Glomerular endothelial cell (primary cell): ENCODE measurements at places on chromosomes 16 and 17. TPM values are rescaled to one million over a fixed set of nuclear protein-coding genes. Genes with fewer than 3 reads are reported as not detected.

DNA sequence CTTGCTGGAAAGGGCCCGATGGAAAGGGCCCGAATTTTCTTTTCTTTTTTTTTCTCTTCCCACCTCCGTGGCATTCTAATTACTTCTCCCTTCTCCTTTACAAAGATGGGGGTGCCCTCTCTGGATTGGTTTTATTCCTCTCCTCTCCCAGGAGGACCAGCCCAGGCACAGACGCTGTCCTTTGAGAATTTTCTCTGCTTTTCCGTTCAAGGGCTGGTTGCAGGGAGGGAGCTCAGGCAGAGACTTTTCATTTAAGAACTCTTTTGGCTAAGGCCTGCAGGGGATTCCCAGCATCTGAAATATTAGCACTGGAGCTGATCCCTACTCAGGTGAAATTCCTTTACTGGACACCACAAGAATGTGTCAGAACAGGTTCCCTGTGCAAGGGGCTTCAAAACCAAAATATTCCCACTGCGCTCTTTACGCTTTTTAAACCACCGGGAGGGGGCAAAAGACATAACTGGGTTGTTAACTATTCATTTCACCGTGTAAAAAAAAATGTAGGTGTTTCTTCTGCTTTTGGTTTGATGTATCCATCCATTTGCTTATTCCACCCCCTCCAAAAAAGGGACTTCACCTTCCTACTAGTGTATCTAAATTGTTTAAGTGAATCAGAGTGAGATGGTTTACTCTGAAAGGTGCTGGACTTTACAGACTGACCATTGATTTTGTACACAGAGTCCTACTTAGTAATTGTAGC is 1.4 kb downstream of the NFAT5 start:
- no peak for DNase-seq

DNA sequence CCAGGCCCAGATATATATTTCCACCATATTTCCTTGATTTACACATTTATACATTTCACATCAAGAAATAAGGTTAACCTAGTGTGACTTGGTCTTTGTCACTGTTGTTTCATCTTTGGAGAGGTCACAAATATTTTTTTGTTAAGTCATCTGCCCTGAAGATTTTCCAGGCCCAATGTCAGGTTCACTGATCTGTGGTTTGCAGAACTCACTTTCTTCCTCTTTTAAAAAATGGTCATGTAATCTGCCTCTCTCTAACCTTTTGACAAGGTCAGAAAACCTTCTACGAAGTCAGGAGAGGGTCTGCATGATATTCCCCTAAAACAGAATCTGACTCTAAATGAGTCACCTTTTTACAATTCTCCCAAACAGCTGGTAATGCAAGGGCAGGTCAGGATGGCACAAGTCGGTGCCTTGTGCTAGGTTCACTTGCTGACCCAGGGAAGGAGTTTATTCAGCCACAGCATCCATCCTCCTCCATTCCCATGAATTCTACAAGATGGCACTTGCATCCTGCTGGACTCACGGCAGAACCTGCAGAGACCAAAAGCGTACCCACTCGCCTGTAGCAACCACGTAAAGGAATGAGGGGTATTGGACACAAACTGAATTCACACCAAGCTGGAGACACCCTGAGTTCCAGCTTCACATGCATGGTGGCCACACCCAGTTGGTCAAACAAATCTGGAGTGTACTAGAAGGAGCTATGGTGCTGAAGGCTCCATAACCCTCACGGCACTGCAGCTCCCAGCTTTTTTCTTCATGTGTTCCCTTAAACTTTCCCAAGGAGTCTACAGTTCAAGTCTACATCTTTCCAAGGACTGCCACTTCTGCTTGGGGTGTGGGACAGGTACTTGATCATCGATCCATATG is 1.6 kb upstream of the KIAA0513 start:
- no peak for DNase-seq

The IL21R gene
- 0.44 and 0.47 TPM in 2 replicates for total RNA-seq

The EME1 gene
- 2.7 and 3.9 TPM in 2 replicates for total RNA-seq

The MT4 gene
- not detected in 2 replicates for total RNA-seq

The CCDC40 gene
- 2.6 and 4.9 TPM in 2 replicates for total RNA-seq

GRCh38 chr16:57381791-57382534 is 9.7 kb downstream of the CX3CL1 start:
- no peak for DNase-seq

- no peak for DNase-seq
Measured at GRCh38 chr16:24138024-24138423, 118.1 kb upstream of the CACNG3 start.

The TCF25 gene
- 184 and 223 TPM in 2 replicates for total RNA-seq

GRCh38 chr17:29145289-29146073 is 34.7 kb downstream of the MYO18A start:
- no peak for DNase-seq

The CMTM2 gene
- not detected in 2 replicates for total RNA-seq

DNA sequence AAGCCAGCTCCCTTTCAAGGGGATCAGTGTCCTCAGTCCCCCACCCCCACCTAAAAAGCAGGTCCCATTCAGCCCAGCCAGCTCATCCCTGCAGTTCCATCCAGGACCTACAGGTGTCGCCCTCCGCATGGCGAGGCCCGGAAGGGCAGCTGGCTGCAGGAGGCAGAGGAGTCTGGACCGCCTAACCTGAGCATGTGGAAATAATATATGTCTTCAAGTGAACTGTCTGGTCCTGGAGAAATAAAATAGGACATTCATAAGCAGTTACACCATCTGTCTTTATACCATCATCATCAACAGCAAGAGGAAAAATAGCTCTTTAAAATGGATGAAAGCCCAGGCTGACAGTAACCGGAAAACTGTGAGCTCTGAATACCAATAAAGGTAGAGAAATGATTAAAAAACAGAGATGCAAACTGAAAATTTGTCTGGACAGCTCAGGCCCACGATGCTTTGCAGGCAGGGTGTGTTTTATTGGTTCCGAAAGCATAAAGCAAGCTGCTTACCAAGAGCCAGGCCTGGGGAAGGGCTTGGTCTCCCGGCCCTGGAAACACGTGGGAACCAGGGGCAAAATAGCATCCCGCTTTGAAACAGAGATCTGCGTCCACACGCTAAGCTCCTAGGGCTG is 215.2 kb downstream of the ZFHX3 start:
- DNase-seq, result no peak

DNA sequence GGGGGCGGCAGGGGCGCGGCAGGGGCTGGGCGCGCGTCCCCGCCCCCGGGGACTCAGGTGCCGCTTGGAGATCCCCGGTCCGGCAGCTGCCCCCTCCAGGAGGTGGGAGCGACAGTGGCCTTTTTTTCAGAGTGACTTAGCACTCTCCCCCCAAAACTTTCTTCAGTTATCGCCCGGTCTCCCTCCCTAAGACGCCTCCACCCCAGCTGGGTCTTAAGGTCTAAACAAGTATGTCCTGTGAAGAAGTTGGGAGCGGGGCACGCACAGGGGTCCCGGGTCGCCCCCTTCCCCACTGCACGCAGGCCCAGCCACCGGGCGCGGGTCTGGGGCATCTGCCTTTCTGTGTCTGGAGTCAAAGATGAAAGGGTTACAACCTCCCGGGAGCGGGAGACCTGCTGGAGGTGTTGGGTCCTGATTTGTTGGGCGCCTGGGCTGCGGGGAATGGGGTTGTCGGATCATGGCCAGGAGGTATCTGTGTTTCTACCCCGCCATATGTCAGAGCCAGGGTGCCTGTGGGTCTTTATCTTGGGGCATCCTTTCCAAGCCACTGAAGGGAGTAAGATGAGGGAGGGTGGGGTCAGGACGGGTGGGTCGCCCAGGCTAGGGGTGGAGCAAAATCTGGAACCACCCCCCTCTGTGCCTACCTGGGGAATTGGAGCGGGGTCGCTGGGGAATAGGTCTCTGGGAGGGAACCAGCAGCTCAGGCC is 757 bp downstream of the FMNL1 start:
- DNase-seq, result no peak

- no peak for DNase-seq
Measured at GRCh38 chr17:74485841-74486240, 19.4 kb downstream of the CD300A start.

The JMJD8 gene
- total RNA-seq, result 60.4 and 70.8 TPM in 2 replicates

GRCh38 chr17:21140911-21141310 is 14.1 kb downstream of the DHRS7B start:
- no peak for DNase-seq

- no peak for DNase-seq
Measured at GRCh38 chr16:11204513-11205047, 51.4 kb downstream of the SOCS1 start.

DNA sequence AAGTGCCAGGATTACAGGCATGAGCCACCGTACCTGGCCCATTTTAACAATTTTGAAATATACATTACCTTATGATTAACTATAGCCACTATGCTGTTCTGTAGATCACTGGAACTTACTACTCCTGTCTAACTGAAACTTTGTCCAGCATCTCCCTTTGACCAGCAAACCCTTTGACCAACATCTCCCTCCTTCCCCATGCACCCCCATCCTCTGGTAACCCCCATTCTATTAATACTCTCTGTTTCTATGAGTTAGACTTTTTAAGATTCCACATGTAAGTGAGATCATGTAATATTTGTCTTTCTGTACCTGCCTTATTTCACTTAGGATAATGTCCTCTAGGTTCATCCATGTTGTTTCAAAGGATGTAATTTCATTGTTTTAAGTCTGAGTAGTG is 178.0 kb downstream of the MSI2 start:
- DNase-seq, result no peak

- DNase-seq, result no peak
Measured at GRCh38 chr16:5428932-5429331, 331.3 kb upstream of the EEF2KMT start.

GRCh38 chr16:89311636-89312035 is 94.1 kb downstream of the ZNF778 start:
- no peak for DNase-seq

DNA sequence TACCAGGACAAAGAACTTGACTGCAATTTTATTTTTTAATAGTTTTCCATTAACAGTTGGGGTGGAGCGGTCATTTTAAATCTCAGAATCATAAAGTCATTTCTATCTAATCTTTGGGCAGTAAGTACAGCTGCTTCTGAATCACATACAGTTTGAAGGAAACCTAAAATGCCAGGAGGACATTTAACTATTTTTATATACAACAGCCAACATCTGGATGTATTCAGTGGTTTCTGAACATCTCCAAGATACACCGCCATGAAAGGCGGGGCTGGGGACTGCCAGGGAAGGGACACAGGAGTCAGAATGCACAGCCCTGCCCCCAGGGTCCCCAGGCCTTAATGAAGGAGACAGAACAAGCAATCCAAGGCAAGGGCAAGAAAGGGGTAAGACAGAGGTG is 392.3 kb downstream of the SLC39A11 start:
- DNase-seq, result no peak

DNA sequence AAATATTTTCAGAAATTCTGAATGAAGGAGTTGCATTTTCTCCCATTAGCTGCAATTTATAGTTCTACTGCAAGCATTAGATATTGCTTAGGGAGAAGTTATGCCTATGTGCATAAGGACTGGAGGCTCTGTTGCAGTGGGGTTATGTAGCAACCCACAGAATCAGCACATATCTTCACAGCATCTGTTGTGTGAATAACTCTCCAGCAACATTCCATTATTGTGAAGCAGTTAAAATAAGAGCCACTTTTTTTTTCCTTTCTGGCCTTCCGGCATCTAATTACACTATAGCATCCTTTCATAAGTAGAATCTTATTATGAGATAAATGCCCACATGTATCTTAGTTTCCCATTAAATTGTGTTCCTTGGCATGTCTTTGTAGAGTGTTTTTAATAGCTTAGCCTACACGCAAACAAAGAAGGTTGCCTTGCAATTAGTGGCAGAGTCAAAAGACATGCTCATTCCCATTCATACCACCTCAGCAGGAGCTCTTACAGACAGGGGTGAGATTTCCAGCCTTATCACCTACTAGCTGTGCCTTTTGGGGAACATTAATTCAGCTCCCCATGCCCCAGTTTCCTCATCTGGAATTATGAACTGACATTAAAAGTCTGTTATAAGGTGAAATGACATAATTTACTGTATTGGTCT is 596.0 kb upstream of the GOT2 start:
- no peak for DNase-seq

The MYH2 gene
- not detected in 2 replicates for total RNA-seq

DNA sequence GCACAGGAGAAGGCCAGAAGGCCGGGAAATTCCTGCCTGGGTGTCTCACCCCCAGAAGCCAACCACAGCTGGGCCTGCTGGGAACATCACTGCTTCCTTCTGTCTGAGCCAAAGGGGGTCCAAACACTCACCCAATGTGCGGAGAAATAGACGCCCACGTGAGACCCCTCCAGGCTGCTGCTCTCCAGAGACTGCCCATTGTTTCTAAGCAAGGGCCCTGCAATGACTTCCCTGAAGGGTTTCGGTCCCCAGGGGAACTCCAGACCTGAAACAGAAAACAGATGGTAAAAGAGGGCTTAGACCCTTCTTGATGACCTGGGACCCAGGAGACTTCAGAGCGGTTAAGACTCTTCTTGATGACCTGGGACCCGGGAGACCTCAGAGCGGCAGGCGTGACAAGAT is 41.3 kb downstream of the MRM3 start:
- DNase-seq, result no peak

The CD300H gene
- not detected in 2 replicates for total RNA-seq

GRCh38 chr17:53516636-53517035 is 306.1 kb upstream of the KIF2B start:
- no peak for DNase-seq

DNA sequence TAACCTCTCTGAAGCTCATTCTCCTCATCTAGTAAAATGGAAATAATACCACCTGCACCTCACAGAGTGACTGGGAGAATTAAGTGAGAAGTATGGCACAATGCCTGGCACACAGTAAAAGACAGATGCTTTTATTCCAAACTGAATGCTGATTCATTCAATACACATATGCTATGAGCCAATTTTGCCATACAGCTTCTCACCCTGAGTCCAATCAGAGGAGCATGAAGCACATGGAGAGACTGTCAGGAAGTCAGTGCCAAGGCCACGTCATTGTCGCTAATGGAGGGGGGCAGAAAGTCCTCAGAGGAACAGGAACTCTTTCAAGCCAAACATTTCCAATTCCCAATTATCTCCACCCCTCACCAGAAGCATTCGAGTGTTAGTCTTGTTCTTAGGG is 11.6 kb downstream of the MKS1 start:
- DNase-seq, result no peak

DNA sequence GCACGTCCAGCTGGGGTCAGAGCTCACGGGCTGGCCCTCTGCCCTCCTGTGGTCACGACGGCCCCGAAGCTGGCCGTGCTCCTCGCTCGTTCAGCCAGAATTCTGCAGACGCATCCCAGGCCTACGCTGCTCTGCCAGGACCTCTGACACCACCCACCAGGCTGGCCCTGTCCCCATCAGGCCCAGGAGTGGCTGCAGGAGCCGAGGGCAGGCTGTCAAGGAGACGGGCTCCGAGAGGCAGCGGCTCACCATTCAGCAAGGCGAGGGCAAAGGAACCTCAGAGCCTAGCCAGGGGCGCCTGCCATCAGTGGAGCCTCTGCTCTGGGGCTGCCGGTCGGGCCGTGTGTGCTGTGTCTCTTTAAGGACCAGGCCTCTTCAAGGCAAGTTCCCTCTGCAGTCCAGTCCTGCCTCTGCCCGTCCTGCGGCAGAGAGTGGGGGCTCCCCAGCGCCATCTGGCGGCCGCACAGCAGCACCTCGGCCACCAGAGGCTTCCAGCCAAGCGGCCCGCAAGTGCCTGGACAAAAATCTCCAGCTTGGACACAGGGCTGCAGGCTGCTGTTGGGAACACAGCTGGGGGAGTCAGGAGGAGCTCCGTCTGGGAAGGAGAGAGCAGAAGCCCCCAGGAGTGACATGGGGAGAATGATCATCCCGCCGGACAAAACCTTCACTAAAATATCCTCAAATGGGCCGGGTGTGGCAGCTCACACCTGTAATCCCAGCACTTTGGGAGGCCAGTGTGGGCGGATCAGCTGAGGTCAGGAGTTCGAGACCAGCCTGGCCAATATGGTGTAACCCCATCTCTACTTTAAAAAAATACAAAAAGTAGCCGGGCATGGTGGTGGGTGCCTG is 7.4 kb upstream of the ABR start:
- DNase-seq, result peak; percentile 23

- no peak for DNase-seq
Measured at GRCh38 chr17:14997290-14997689, 267.8 kb downstream of the PMP22 start.

The STH gene
- total RNA-seq, result not detected in 2 replicates

The ACSM2A gene
- total RNA-seq, result not detected in 2 replicates
